ENCODE measurements at places on chromosomes 2 and 18.

DNA sequence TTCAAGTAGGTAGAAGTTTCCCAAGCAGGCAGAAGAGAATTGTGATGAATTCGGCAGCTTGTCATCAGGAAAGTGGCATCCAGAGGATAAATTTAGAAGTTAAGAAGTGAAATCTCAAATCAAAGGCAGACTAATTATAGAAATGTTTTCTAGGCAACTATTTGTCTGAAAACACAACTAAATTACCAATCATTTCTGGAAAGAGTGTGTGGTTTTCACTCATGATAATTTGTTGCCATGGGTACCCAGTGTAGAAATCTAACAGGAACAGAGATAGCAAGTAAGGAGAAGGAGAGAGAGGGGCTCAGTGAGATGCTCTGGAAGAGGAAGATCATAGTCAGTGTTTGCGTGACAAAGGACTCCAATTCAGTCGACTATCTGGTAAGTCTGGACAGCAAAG, 208.1 kb downstream of the NCKAP5 start:
- no peak for DNase-seq

DNA sequence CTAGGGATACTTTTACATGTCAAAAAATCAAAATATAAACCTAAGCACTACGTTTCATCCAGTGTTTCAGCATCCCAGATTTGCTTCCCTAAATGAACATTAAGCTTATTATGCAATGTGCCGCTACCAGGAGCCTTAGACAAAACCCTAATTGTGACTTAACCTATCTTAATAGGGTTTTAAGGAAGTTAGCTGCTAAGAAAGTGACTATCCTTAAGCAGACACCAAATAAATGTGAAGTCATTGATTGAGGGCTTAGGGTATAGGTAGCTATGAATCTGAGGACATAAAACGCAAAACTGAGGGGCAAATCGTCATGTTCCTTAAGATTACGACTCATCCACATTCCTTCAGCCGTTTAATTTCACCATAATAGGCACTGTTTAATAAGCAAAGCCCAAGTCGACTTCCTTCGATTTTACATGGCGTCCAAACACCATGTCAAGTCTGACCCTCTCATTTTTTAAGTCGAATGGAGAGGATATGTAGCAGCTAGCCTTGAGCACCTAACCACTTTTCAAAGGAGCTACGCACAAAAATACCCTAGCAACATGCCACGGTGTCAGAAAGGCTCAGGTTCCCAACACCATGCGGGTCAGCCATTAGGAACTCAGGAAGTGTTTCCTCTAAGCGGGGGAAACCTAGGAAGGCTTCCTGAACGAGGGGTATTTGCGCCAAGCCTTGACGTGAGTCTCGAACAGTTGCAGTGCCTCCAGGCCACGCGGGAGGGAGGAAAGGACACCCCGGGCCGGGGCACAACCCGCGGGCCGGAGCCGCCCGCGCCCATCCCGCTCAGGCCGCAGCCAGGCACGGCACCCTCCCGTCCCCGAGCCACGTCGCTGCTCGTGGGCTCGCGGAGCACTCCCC, 1.0 kb downstream of the HDLBP start:
- peak; percentile 40 for DNase-seq

- no peak for DNase-seq
These were observed 1392.9 kb upstream of the ACVR2A start for GRCh38 chr2:146451972-146452371.

DNA sequence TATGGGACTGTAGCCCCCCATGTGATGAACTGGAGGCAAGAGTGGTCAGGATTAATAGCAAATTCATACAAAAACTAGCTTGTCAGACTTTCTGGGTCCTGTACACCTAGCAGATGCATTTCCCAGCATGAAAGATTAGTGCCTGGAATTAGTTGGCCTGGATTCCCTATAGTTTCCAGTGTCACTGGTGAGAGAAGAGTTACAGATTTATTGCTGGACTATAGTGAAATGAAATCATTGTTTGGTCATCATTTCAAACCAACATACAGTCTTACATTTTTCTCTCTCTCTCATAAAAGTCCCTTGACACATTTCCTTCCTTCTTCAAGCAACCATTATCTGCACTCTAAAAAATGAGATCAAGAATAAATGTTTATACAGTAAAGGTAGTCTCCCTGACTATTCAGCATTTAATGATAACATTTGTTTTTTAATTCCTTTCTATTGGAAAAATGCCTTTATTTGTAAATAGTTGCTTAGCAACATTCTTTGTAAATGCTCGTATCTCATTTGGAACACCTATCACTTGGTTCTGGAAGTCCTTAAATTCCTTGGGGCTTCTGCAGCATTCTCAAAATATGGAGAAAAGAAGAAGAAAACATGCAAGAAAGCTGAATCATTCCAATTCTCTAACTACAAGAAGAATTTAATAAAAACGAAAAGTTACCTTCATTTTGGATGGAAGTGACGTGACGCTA, 144.4 kb downstream of the MREG start:
- no peak for DNase-seq

DNA sequence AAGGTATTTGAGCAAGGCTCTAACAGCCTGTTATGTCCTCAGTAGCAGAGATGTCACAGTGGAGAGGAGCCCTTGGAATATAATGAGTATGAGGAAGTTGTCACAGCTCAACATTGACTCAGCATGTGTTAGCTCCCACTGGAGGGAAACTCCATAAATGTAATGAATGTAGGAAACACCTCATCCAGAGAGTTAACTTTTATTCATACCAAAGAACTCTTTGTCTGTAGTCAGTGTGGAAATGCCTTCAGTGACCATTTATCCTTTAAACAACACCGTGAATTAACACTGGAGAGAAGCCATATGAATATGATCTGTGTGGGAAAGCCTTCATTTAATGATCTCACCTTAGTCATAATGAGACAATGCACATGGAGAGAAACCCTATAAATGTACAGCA, 59.7 kb downstream of the CYP1B1 start:
- no peak for DNase-seq

GRCh38 chr2:26649322-26649721, 8.2 kb upstream of the CIB4 start:
- DNase-seq, result no peak

DNA sequence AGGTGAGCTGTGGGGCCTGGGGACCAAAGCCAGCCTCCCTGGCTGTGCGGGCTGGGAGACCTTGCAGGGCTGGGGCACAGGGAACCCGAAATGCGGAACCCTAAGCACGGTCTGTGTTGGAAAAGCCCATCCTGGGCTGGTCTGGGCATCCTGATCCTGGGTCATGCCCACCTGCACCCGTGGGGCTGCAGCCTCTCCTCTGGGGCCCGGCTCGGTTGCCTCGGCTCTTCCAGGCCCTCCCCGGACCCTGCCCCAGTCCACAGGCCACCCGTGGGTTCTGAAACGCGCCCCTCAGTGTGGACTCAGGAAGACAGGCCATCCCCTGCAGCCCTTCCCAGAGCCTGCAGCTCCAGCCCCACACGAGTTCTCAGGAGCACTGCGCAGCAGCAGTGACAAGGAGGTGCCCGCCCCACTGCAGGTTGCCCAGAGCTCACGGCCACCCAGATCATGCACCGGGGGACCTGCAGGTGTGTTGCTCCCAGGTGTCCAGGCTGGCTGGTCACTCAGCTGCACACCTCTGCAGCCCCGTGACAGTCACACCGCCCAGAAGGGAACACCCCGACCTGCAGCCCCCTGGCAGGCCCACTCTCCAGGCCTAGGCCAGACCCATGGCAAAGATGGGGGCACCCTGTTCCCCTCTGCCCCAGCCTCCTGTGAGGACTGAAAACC, 12.2 kb upstream of the NFATC1 start:
- no peak for DNase-seq

- no peak for DNase-seq
These were observed 64.9 kb downstream of the AFF3 start for GRCh38 chr2:100077456-100077855.

DNA sequence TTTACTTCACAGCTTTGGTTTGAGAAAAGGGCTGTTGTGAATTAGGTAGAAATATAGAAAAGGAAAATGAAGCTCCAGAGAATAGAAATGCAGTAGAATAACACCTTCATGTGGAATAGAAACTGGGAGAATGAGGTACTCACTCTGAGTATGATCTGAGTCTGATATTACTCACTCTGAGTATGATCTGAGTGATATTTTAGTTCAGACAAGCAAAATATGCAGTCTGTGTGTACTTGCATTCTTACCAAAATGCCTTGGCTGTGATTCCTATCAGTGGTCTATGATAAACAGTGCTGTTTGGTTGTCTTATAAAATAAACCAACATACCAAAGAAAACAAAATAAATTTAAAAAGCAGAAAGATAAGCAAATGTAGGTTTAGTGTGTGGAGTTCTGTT, 487.6 kb downstream of the THSD7B start:
- no peak for DNase-seq

- DNase-seq, result no peak
These were observed 21.0 kb downstream of the CCT7 start for GRCh38 chr2:73255007-73255644.

GRCh38 chr2:10863837-10864236, 47.9 kb upstream of the KCNF1 start:
- DNase-seq, result no peak

- no peak for DNase-seq
These were observed 727.3 kb upstream of the PKDCC start for GRCh38 chr2:41320491-41320890.

- DNase-seq, result no peak
These were observed 243.2 kb upstream of the BOD1L2 start for GRCh38 chr18:56903686-56904085.

DNA sequence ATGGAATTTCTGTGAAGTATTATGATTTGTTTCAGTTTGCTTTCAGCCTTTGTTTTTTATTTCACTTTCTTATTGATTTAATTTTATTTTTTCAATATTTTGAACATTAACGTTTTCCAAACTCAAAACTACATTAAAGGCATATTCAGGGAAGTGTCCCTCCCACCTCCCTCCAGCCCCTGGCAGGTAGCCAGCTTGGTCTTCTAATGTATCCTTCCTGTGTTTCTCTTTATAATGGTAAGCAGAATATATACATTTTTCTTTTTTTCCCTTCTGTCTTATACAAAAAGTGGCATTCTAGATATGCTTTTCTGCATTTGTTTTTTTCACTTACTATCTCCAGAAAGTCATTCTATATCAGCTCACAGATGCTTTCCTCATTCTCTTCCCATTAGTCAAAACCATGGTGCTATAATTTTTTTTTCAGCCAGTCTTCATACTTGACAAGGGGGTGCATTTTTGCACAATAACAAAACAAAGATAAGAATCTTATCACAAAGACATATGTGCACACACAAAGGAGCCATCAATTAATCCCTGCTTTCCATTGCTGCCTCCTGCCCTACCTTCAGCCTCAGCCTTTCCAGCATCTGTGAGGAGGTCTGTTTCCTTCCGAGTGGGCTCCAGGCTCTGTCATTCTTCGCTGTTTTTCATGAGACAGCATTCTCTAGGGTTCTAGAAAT, 33.7 kb upstream of the TMEM177 start:
- DNase-seq, result no peak

GRCh38 chr18:3710712-3711301, 260.8 kb downstream of the TGIF1 start:
- DNase-seq, result no peak

DNA sequence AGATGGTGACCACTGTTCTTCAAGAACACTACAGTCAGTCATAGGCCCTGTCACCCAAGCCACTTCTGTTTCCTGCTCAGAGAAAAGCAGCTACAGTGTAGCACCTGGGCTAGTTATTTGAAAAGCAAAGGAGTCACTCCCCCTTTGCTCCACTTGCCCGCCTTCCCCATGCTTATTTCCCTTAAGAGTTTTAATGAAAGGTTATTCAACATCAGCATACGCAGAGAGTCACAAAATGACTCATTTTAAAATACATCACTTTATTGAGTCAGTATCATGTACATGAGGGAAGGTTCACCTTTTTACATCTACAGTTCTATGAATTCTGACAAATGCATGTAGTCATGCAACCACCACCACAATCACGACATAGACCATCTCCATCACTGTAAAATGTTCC, 71.3 kb downstream of the TNFRSF11A start:
- peak; percentile 40 for DNase-seq

DNA sequence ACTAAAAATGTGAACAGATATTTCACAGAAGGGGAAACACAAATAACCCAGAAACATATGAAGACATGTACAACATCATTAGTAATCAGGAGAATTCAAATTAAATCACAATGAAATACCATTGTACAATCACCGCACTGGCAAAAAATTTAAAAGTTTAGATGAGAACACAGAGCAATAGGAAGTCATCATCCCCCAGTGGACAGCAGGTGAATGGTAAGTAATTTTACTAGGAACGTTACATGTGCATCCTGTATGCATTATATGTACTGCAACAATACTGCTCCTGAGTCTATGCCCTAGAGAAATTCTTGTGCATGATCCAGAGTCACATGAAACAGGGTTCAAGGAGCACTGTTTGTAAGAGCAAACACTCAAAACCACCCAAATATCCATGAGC, 713.8 kb downstream of the NRXN1 start:
- DNase-seq, result no peak

- peak; percentile 31 for DNase-seq
These were observed 48.8 kb downstream of the C2orf42 start for GRCh38 chr2:70141902-70142589.

GRCh38 chr18:666177-666576, 8.7 kb downstream of the TYMS start:
- no peak for DNase-seq

DNA sequence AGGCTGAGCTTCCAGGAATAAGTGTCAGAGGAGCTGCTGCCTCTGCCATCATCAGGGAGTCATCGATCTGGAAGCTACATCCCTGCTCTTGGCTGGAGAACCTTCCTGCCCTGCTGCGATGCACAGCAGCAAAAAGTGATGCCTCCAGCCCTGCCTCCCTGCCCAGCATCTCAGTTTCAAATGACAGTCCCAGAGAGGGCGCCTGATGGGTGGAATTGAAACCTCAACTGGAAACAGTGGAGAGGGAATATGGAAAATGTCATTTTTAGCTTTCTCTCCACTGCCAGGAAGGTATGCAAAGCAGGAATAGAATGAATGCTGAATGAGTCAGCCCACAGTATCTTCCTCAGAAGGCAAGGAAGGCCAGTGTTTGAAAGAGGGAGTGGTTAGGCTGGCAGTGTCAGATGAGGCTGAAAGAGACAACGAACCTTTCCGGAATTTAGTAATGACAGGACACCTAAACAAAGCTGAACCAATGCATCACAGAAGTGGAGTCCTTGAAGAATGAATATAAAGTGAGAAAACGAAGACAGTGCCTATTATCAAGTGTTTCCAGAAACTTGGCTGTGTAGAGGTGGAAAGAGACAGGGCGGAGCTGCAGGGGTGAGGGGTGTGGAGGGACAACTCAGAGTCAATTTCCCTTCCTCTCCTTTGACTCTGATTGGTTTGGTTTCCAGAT, 153.9 kb upstream of the NDUFV2 start:
- DNase-seq, result no peak

GRCh38 chr18:9380621-9381395, 46.2 kb downstream of the TWSG1 start:
- no peak for DNase-seq

DNA sequence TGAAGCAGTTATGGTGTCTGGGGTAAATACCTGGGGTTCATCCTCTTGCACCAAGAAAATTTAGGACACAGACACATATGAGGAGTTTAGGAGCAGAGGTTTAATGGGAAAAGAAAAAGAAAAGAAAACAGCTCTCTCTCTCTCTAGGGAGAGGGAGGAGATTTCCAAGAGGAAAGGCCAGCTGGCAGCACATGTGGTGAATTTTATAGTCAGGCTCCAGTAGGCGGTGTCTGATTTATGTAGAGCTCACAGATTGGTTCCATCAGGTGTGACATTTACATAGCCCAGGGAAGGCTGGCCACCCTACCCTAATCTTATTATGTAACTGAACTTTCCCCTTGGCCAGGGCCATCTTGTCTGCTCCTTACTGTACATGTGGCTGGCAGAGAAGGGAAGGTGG, 297.5 kb upstream of the RGPD4 start:
- DNase-seq, result no peak

GRCh38 chr2:174967086-174967485, 38.1 kb downstream of the CHN1 start:
- DNase-seq, result no peak

GRCh38 chr2:38434595-38434994, 57.5 kb upstream of the ATL2 start:
- no peak for DNase-seq
